Amniotic epithelial cell (primary cell): ENCODE measurements at places on chromosomes 13 and 19.
A peak's percentile ranks its signal among the peaks of the same experiment; 100 is the strongest.

DNA sequence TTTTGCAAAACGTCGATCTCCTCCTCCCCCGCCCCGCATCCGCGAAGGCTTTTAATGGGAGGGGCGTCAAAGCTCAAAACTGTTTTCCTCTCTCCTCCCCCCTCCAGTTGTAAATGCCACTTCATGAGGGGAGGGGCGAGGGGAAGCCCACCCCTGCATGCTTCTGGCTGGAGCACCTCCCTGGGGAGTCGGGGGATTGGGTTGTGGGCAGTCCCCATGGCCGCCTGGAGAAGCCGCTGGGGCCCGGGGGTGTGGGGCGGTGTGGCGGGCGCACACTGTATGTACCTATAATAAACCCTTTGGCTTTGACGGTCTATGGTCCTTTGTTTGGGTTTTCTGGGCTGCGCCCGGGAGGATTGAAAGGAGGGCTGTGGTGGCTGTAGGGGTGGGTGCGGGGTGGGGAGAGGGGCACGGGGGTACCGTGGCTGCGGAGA lies 505 bp upstream of the SHKBP1 start:
- no peak for DNase-seq

- peak; percentile 93 for DNase-seq
Measured at GRCh38 chr19:34232566-34233481, 21.5 kb upstream of the GARRE1 start.

GRCh38 chr13:73549717-73550116 lies 490.9 kb downstream of the KLF5 start:
- DNase-seq: no peak

DNA sequence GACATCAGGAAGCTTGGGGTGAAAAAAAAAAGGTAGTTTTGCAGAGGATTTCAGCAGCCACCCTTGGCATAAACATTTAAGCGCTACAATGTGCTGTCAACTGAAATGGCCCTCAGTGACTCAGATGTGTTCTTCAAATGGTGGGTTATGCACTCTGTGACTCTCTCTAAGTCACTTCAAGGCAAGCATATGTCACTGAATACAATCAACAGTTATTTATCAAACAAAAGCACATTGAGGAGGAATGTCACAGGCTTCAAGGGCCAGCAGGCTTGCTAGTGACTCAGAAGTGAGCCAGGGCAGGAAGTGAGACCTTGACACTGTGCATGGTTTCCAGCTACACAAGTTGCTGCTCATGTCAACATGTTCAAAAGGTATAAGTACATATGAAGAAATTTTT lies 523.7 kb upstream of the HTR2A start:
- DNase-seq: no peak

DNA sequence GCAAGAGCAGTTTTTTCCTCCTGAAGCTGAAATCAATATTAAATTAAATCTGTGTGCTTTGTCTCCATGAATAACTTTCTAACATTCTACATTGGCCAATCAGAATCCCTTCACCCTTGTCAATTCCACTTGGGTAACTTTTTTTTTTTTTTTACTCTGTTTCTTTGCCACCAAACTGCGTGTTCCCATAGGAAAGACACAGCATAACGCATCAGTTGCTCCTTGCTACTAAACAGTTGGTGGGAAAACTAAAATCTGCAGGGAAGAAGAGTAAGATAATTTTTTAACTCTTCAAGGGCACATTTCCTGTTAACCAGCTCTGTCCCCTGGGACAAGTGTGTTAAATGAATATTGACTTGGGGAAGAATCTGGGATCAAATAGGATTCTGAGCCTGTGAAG lies 113.3 kb upstream of the SERP2 start:
- DNase-seq: no peak

- peak; percentile 48 for DNase-seq
Measured at GRCh38 chr19:5903056-5903623, 450 bp downstream of the NDUFA11 start.

- no peak for DNase-seq
Measured at GRCh38 chr19:55082020-55082851, 6.6 kb downstream of the EPS8L1 start.
